ENCODE measurements at places on chromosomes 1 and 21. TPM values are rescaled to one million over a fixed set of nuclear protein-coding genes. Genes with fewer than 3 reads are reported as not detected.

RAB3B gene
- total RNA-seq: 0.18 TPM

KLHDC9 gene
- 1.0 TPM for total RNA-seq

MPZ gene
- 21.9 TPM for total RNA-seq

BSND gene
- total RNA-seq: not detected

DAB1 gene
- total RNA-seq: 1.5 TPM

VCAM1 gene
- total RNA-seq: 18.4 TPM

MAP3K21 gene
- total RNA-seq: 0.18 TPM

MYBPH gene
- total RNA-seq: 109 TPM

CLIC6 gene
- total RNA-seq: 0.04 TPM

SLC45A3 gene
- total RNA-seq: 2.3 TPM

CD5L gene
- total RNA-seq: not detected

SH2D5 gene
- total RNA-seq: 0.13 TPM

LGR6 gene
- total RNA-seq: 0.09 TPM

AMY1B gene
- total RNA-seq: not detected

CLCA4 gene
- total RNA-seq: not detected

TNFAIP8L2 gene
- 3.0 TPM for total RNA-seq

CD53 gene
- 8.2 TPM for total RNA-seq

ELAPOR1 gene
- 0.27 TPM for total RNA-seq

MATN1 gene
- 0.71 TPM for total RNA-seq

NCF2 gene
- 5.5 TPM for total RNA-seq

ZYG11A gene
- total RNA-seq: under 0.01 TPM

AADACL4 gene
- 0.04 TPM for total RNA-seq

RPTN gene
- not detected for total RNA-seq

DEDD gene
- 16.8 TPM for total RNA-seq

INKA2 gene
- 37.7 TPM for total RNA-seq

OR2T11 gene
- not detected for total RNA-seq

LCE4A gene
- total RNA-seq: not detected

MR1 gene
- total RNA-seq: 6.3 TPM

ARID1A gene
- 22.1 TPM for total RNA-seq

MRTO4 gene
- 27.8 TPM for total RNA-seq

SPRR4 gene
- not detected for total RNA-seq

PNRC2 gene
- 82.9 TPM for total RNA-seq

HMGCS2 gene
- 0.13 TPM for total RNA-seq

Measured in muscle of leg (tissue), 16 donors.